T-helper 17 cell (primary cell): ENCODE measurements at places on chromosomes 1 and 21.

DNA sequence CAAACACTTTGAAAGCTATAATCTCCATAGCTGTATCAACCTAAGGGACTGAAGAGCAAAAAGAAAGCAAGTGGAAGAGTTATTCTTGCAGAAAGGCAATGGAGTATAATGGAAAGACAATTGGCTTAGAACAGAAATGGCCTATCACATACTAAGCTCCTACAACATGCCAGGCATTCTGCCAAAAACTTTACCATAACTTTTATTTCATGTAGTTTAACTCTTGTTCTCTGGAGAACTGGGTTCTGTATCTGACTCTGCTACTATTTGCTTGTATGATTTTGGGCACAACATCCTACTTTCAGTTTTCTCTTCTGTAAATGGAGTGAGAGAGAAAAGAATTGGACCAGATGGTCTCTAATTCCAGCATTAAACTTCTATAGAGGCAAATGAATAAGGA is 449.1 kb downstream of the GPATCH2 start:
- no peak for DNase-seq

GRCh38 chr21:45109831-45110492 is 35.6 kb downstream of the ADARB1 start:
- no peak for DNase-seq

DNA sequence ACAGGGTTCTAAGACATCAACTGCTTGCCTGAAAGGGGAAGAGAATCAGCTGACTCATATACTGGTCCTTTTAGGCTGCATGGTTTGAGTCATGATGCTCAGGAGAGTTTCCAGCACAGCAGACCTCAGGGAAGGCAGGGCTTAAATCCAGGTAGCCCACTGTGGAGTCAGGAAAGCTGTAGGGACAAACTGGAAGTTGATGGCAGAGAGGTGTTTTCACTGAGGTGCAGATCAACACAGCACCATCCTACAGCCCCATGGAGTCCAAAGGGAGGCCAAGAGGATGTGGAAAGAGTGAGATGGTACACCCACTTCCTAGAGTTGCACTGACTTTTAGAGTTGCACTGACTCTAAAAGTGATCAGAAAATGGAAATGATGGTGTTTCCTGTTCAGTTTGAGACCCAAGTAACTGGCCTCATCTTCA is 252.4 kb upstream of the DUSP10 start:
- no peak for DNase-seq

DNA sequence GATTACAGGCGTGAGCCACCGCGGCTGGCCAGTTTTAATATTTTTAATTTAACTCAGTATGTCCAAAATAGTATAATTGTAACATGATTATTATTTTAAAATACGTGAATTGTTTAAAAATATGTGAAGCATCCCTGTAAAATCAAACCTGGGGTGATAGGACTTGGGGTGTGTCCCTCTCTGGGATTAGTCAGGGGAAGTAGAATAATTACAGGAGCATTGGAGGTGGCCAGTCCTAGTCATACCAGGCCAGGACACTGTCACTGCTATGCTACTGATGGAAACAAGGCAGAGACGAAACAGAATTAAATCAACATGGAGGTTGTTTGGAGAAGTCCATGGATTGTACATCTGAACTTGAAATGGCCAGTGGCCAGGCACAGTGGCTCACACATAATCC is 16.8 kb downstream of the SZRD1 start:
- no peak for DNase-seq

DNA sequence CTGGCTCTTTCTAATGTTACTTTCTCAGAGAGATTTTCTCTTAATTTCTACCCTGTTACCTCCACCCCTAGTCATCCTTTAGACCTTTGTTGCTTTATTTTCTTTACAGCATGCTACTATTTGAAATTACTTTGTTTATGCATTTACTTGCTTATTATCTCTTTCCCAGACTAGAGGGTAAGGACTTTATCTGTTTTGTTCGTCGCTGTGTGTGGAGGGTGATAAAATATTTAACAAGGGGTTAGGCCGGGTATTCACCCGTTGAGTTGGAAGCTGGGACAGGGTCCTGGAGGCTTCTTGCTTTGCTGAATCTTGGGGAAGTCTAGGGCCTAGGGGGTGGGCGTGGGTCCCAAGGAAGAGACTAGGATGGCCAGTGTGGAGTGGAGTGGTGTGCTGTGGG is 43.6 kb downstream of the CDC14A start:
- DNase-seq: no peak

GRCh38 chr1:83625646-83626045 is 373.3 kb downstream of the TTLL7 start:
- no peak for DNase-seq
